ENCODE measurements at places on chromosomes 16 and 17. TPM values are rescaled to one million over a fixed set of nuclear protein-coding genes. Genes with fewer than 3 reads are reported as not detected.

DNA sequence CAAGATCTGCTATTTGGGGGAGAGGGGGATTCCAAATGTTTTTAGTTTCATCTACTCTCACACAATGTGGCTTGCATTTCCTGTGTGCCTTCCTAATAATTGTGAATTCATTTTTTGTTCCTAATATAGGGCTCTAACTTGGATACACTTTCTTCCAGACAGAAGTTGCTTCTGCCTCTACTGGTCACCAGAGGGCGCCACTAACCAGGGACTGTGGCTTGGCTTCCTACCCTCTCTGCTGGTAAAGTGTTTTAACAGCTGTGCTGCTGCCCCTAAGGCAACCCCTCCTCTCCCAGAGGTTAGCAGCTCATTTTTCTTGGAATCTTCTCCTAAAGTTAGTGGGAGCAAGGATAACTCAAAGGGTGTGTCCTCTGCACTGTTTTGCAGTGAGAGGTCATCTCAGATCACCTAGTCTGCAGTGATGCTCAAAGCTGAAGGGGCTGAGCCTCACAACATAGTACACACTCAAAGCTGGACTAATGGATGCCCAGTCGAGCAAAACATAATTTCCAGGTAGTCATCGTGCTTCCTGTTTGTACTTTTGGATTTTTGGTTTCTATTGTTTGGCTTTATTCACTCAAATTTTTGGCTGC, 5.0 kb upstream of the PRSS54 start:
- DNase-seq, result no peak

GRCh38 chr16:80659865-80660264, 119.1 kb downstream of the DYNLRB2 start:
- no peak for DNase-seq

The RDM1 gene
- total RNA-seq, result not detected

The KRT20 gene
- not detected for total RNA-seq

DNA sequence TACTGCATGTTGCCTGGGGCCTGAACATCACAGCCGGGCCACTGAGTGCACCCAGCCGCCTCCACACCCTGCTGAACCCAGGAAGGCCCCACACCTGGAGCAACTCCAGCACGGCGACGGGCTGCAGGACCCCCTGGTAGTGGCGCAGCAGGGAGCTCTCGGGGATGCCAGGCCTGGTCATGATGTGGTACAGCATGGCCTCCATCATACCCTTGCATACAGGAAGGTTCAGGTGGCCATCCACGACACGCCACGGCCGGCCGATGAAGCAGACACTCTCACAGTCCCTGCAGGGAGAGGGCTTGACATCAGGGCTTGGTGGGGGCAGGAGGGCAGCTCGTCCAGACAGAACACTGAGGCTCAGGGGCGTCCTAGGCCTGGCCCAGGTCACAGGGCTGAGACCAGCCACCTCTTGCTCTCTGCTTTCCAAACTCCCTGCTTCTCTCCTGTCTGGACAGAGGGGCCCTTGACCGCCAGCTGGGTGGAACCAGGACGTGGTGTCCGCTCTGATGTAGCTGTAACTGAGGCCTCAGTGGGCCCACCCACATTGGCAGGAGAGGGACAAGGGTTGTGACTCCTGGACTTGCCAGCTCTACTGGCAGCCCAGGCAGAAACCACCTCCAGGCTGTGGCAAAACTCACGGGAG, 60.3 kb downstream of the IL21R start:
- DNase-seq, result no peak

GRCh38 chr16:69889295-69889964, 61.7 kb upstream of the CLEC18A start:
- DNase-seq, result no peak

DNA sequence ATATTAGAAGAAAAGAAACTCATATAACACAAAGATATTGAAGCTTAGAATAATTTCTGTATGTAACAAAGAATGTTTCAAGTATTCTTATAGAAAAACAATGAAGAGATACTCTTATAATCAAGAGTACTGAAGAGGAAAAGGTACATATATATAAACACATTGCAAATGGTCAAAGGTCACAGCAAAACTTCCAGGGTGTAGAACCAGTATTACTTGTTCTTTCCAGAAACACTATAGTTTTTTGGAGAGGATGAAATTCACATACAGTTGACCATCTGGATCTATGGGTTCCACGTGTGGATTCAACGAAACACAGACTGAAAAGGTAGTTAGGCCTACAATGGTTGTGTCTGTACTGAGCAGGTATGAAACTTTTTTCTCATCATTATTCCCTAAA, 22.6 kb downstream of the PRPSAP1 start:
- no peak for DNase-seq

The UTS2R gene
- not detected for total RNA-seq

- DNase-seq, result no peak
These were observed 4.4 kb downstream of the ADAM11 start for GRCh38 chr17:44763170-44763569.

DNA sequence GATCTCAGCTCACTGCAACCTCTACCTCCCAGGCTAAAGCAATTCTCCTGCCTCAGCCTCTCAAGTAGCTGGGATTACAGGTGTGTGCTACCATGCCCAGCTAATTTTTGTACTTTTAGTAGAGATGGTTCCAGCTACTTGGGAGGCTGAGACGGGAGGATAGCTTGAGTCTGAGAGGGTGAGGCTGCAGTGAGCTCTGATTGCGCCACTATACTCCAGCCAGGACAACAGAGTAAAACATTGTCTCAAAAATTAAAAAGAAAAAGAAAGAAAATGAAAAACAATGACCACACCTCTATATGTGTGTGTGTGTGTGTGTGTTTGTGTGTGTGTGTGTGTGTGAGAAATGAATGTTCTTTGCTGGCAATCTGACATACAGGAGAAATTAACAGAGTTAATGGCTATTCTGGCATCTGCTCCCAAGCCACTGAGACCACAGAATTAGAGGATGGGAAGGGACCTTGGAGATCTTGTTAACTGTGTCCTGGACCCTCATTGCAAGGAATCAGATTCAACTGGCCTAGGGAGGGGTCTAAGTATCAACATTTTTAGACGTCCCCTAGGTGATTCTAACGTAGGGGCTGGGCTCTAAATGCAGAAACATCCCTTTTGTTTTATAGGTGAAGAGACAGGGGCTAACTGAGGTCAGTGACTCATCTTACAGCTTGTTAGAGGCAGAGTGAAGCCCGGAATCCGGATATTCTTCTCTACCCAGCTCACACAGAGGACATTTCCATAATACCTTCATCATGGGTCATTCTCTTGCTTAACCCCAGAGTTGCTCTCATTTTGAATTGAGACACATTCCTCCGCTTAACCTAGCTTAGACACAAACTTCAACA, 16.4 kb upstream of the MARCHF10 start:
- no peak for DNase-seq

DNA sequence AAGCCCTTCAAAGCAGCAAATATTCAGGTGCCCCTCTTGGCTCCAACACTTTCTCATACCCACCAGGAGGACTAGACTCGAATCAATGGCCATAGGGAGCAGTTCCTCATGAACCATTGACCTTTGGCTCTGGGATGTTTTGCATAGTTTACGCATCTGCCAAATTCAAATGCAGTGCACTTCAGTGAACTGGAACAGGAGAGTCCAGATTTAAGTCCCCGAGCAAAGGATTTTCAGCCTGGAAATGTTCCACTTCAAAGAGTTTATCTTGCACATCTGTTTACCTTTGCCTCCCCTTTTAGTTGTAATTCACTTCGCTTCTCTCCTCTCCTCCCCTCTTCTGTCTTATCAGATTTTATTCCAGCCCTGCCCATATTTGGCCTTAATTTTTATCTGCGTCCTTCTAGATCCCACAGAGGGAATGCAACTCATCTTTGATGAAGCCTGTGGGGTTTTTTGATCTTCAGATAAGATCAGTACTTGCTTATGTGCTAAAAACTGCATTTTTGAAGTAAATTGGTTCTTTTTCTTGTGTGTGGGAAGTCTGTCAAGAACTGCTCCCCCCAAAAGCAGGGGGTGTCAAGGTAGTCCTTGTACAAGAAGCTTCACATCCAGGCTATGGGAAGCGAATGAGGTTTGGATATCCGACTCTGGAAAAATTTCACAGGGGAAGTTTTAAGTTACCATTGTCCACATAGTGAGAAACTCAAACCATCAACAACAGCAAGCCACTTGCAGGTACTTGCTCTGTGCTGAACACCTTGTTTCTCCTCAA, 281.6 kb downstream of the RBFOX1 start:
- no peak for DNase-seq

- DNase-seq, result no peak
These were observed 54.3 kb downstream of the MYH13 start for GRCh38 chr17:10318535-10318934.

Measured in sciatic nerve (tissue), 2 donors.